ENCODE measurements at places on chromosomes 11 and 22. TPM values are rescaled to one million over a fixed set of nuclear protein-coding genes. Genes with fewer than 3 reads are reported as not detected.

The RAB3IL1 gene
- 8.5 TPM for total RNA-seq

The KRTAP5-4 gene
- not detected for total RNA-seq

The GLB1L3 gene
- not detected for total RNA-seq

The POU2AF2 gene
- not detected for total RNA-seq

The PRRG4 gene
- total RNA-seq = 3.1 TPM

The ALKBH3 gene
- total RNA-seq = 76.6 TPM

The PNPLA3 gene
- total RNA-seq = 2.0 TPM

The MIAT gene
- 1.9 TPM for total RNA-seq

The AGBL2 gene
- 2.8 TPM for total RNA-seq

DNA sequence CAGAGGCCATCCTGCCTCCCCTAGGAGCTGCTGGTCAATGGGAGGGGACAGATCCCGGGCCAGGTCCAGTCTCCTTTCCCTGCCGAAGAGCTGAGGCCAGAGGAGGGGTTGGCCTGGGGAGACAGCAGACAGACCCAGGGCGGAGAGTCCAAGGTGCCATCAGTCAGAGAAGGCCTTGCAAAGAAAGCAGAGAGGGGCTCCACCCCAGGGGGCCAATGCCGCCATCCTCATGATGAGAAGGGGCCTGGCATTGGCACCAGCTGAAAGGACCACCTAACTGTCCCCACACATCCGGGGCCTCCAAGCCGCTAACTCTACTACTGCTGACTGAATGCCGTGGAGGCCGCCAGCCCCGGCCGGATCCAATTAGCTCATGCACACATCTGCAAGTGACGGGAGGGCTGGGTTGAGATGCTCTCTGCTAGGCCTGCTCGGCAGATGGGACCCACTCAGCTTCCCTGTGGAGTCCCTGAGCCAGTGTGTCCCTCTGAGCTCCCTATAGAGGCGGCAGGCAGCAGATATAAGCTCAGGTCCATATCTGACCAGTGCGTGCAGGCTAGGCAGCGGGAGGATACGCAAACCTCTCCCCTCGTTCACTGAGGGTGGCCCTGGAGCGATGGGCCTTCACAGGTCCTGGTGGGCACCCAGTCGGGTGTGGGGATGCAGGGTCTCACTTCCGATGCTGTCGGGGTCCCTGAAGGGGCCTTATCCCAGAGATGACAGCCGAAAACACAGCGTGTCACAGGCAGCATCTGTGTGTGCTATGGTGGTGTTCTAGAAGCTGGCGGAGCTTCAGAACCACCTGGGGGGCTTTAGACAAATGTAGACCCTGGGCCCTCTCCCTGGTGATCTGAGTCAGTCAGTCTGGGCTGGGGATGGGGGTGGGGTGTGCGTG, 183.9 kb downstream of the CTTN start:
- DNase-seq = no peak

- DNase-seq = no peak
Measured at GRCh38 chr11:75421035-75421602, 11.9 kb downstream of the KLHL35 start.

DNA sequence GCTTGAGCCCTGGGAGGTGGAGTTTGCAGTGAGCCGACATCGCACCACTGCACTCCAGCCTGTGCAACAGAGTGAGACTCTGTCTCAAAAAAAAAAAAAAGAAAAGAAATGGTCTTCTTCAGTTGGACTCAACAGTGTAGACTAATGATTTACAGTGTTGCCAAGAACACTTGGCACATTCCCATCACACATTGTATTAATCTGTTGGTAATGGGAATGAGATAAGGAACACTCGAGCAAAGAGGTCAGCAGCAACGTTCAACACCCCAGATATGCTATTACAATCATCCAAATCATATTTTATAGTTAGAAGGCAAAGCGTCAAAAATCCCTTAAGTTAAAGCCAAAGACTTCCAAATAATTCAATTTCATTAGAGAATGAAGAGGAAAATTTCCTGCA, 14.5 kb downstream of the CDON start:
- DNase-seq = no peak

- DNase-seq = no peak
Measured at GRCh38 chr11:113488931-113489351, 13.7 kb upstream of the DRD2 start.

GRCh38 chr11:45543808-45544422, 121.5 kb downstream of the CHST1 start:
- peak; percentile 7 for DNase-seq

GRCh38 chr11:121645596-121645995, 192.8 kb upstream of the SORL1-AS1 start:
- DNase-seq = no peak

- DNase-seq = no peak
Measured at GRCh38 chr22:42066937-42067336, 3.7 kb downstream of the NAGA start.

- no peak for DNase-seq
Measured at GRCh38 chr11:15097411-15097810, 17.3 kb upstream of the INSC start.

DNA sequence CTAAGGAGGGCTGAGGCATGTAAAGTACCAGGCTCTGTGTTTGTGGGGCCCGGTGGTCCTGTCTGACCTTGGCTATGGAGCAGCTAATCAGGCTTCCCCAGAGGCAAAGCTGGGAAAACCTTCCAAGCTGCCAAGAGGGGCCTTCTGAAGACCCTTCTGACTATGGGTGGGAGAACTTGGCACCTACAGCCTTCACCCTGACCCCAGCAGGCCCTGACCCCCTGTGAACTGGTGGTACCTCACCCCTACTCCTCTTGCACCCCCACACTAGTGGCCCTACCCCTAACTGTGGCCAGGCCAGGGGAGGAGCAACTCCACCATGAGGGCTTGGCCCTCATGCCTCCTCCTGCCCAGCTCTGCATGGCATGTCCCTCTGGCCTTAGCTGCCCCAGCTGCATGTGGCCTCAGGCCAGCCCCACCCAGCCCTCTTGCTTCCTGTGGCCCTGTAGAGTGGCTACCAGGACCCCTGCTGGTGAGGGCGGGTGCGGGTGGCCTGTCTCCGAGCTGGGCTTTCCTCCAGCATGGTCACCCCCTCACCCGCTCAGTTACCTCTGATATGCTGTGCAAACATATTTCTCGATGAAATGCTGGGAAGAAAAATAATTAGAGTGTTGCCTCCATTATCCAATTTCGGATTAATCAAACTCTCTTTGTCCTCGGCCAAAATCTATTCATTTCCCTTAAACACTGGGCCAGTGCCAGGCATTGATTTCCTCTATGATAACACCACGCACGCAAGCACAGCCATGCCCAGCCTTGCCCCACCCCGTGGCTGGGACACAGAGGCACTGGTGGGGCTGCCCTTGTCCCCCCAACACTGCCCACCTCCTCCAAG, 7.5 kb downstream of the GNAZ start:
- peak; percentile 1 for DNase-seq

- no peak for DNase-seq
Measured at GRCh38 chr11:123364080-123364479, 66.0 kb upstream of the GRAMD1B start.

- DNase-seq = peak; percentile 69
Measured at GRCh38 chr22:42745118-42745517, 24.4 kb upstream of the A4GALT start.

- DNase-seq = no peak
Measured at GRCh38 chr11:85977751-85978160, 91.1 kb downstream of the PICALM start.

- no peak for DNase-seq
Measured at GRCh38 chr22:20661473-20661872, 112.4 kb upstream of the SERPIND1 start.

GRCh38 chr11:111384494-111384893, 5.4 kb upstream of the POU2AF1 start:
- no peak for DNase-seq

DNA sequence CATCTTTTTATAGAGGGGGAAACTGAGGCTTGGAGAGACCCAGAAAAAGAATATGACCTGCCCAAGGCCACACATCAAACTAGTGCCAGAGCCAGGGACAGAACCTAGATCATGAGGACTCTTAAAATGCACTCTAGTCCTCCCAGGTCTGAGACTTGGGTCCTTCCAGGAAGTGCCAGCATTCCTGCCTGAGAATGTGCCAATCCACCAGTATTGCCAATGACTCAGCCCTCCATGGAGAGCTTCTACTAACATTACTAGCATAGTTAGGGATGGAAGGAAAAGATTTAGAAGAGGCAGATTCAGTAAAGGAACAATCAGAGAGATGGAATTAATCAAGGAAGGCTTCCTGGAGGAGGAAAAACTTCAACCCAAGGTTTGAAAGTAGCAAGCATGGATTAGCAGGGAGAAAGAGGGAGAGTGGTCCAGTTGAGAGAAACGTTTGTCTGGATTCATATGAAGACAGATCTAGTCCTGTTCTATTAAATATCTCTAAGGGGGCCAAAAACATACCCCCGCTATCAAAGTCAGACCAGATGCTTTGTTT, 20.1 kb upstream of the SMIM35 start:
- DNase-seq = peak; percentile 52

GRCh38 chr22:49193348-49193747, 634.3 kb downstream of the BRD1 start:
- no peak for DNase-seq

GRCh38 chr11:1070594-1071462, 3.8 kb upstream of the MUC2 start:
- no peak for DNase-seq

DNA sequence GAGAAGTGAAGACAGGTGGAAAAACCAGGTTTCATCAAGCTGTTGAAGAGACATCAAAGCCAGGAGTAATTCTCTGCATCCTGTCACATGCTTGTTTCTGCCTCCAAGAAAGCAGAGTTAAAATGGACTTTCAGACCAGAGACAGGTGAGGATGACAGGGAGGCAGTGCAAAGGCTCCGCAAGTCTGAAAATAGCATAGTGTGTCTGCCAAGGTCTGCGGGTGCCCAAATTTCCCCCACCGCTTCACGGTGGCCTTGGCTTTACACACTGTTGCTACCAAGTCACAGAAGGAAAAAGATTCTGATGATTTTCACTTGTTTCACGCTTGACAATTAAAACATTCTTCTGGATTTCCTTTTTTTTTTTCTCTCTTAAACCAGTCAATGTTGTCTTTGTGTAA, 44.2 kb downstream of the SNX19 start:
- DNase-seq = no peak

- DNase-seq = no peak
Measured at GRCh38 chr11:17696741-17697140, 22.6 kb upstream of the MYOD1 start.

GRCh38 chr11:58639103-58639502, 16.6 kb downstream of the CNTF start:
- no peak for DNase-seq

DNA sequence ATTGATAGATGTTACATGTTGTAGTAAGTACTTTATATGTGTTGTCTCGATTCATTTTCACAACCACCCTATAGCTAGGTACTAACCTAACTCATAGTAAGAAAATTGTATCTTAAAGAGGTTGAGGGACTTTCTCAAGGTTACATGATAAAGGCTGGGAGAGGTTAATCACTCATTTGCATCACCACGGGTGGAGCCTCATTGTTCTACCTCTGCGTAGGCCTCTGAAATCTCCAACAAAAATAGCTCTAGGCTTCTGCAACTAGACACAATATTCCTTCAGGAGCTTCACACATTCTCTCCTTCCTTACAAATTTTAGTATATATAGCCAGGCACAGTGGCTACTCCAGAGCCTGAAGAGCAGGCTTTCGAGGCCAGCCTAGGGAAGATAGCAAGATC, 408.9 kb upstream of the ANO5 start:
- no peak for DNase-seq

DNA sequence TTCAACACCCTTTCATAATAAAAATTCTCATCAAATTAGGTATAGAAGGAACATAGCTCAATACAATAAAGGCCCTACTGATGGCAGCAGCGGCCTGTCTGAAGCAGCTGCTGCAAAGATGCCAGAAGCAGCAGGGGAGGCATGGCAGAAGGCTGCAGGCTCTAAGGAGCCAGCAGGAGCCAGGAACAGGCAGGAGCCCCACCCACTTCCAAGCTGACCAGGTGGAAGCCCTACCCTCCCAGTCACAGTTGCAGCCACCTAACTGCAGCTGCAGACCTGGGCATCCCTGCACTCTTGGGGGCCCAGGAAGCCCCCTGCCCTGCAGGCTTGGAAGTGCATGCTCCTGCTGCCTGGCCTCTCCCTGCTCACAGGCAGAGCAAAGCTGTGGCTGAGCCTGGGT, 18.2 kb upstream of the OR6A2 start:
- no peak for DNase-seq

GRCh38 chr11:2378527-2379210, 1.6 kb downstream of the CD81 start:
- DNase-seq = no peak

- DNase-seq = no peak
Measured at GRCh38 chr11:37908219-37908548, 1310.1 kb upstream of the RAG2 start.

DNA sequence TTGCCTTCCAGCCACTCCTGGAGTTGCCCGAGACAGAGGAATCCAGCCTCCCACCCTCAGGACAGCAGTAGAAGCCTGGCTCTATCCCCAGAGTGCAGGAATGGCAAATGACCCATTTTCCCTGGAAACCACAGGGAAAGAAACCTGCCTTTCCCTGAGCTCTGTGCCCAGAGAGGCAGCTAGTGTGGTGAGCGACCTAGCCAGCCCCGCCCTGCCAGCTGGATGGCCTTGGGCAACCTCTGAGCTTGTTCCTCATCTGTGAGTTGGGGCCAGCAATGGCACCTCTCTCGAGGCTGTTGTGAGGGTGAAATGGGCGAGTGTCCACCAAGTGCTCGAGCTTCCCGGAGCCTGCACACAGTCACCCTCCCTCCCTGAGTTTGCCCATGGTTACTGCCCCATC, 3.7 kb downstream of the OMP start:
- peak; percentile 68 for DNase-seq

Data from A172 (cell line).